ENCODE measurements at places on chromosomes 6 and 20.

GRCh38 chr6:10692965-10693538 lies 1.4 kb downstream of the C6orf52 start:
- DNase-seq = no peak

DNA sequence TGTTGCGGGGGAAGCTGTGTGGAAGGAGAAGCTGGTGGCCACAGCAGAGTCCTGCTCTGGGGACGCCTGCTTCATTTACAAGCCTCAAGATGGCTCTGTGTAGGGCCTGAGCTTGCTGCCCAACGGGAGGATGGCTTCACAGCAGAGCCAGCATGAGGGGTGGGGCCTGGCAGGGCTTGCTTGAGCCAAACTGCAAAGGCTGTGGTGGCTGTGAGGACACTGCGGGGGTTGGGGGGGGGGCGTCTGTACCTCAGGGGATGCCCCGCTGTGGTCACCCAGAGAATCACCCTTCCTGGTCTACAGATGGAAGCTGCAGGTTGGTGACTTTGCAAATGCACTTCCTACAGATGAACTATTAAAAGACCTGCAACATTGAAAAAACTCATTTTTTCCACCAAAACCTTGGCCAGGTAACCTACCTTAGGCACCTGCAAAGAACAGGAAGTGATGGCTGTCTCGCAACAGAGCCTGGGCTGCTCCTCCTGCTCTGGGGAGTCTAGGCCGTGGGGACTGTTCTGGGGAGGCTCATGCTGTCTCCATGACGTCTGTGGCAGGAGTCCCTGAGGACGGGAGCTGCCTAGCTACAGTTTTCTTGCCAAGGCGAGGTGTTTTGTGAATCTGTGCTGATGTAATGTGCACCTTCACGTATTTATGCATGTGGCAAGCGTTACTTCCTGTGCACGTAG lies 7.3 kb downstream of the NPBWR2 start:
- DNase-seq = no peak

DNA sequence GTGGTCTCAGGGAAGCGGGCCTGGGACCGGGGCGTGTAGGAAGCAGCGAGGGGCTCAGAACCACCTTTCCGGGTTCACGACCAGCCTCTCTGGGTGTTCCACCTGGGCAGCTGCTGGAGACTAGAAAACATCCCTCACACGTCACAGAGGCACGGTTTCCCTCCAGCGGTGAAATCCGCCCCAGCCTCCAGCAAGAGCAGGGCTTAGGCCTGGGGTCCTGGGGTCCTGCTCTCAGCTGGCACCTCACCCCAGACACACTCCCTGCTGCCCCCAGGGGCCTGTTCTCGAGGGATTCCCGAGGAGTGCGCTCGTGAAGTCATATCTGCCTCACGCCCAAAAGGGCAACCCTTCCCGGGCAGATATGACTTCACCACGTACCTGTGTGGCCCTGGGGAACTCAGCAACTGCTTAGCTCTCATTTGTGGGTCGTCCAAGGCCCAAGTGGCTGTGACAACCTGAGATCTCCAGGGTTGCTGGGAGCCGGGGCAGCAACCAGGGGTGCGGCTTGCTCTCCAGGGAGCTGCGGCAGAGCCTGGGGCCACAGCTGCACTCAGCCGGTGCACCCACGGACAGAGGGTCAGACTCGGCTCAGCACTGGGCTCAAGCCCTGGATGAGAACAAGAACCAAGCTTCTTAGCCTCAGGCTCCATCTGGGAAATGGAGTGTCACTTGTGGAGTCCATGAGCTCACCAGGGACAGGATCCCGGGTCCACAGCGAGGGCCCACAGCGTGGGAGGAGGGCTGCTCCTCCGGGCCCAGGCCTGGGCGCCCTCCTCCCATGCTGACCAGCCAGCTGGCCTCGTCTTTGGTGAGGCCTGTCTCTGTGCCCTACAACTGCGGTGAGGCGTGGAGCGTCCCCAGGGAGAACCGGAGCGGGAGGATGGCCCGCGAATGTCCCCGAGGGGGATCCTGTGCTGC lies 661 bp downstream of the FNDC11 start:
- DNase-seq = no peak

- DNase-seq = no peak
Measured at GRCh38 chr6:43803055-43803782, 33.2 kb downstream of the VEGFA start.

DNA sequence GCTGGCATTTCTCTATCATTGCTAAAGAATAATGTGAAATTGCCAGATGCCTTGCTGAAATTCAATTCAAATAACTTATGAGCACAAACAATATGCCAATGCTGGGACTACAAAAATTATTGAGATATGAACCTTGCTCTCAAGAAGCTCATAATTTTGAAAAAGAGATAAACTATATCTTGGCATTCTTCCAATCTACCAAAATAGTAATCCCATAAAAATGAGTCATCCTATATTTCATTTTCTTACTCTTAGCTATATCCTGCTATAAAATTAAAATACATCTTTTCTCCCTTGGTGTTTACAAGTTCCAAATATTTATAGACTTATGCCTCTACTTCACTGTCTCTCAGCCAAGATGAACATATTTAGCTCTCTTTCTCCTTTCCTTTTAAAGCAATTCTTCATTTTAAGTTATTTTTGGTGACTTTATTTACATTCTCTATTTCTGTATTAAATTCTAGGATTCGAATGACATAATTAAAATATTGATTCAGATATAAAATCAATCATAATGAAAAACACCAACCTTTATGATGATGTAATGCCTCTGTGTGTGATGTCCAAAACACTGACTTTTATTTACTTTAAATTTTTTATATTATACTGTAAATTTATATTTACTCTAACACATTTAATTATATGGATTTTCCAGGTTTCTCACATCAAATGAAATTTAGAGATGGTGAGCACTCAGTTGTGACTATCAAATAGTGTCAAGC lies 152.6 kb downstream of the CDK19 start:
- DNase-seq = no peak

- no peak for DNase-seq
Measured at GRCh38 chr6:87124074-87124473, 29.2 kb upstream of the CGA start.

GRCh38 chr20:59105581-59105980 lies 58.0 kb upstream of the ZNF831 start:
- no peak for DNase-seq

DNA sequence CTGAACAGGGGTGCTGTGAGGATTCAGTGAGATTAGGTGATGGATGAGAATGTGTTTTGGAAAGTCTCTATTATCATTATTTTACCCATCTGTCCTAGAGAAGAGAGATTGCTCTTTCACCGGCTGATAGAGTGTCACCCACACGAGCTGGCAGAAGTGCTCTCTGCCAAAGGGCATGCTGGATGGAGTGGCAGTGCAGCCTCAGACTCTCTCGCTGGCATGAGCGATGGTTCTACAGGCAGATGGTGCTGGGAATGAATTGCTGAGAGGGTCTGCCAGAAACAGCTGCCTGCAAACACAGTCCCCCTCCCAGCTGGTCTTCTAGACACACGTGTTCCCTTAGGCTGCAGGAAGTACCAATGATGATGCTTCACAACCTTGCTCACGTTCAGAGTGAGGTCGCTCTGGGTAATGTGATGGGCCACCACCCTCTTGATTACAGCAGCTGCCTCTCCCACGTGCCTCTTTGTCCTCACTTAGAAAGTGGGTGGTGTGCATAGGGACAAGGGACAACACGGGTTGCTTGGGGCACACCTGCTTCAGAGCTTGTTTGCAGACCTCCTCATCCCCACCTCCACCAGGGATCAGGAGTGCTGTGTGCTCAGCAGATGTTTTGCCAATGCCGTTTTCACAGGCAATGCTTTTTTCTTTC lies 84.7 kb downstream of the FOXA2 start:
- DNase-seq = no peak

- no peak for DNase-seq
Measured at GRCh38 chr6:75880305-75880704, 131.3 kb downstream of the MYO6 start.

GRCh38 chr6:26445934-26446667 lies 5.8 kb downstream of the BTN3A3 start:
- peak; percentile 29 for DNase-seq

DNA sequence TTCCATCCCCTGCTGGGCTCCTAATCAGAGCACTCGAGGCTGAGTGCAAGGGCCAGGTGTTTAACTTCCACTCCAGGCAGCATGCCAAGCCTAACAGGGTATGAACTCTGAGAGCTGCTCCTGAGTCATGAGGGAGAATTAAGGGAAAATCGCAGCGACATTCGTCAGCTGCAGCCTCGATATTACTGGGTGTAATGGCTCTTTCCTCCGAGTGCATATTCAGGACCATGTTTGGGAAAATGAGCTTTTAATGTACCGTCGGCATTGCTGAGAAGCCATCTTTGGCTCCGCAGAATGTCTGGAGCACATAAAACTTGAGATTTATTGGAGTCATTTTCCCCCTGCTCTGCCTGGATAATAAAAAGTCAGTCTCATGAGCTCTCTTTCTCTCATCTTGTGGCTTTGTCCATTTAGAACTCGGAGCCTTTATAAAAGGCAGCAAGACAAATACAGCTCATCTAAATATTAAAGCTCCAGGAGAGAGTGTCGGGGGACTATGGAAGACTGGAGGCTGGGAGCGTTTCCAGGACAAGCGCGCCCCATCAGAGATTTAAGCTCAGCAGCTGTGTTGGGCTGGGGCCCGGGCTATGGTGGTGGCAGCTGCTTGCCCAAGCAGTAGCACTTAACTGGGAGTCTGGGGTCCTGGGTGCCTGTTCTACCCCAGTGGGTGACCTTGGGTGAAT lies 103.7 kb downstream of the TOX2 start:
- DNase-seq = no peak

GRCh38 chr6:148085631-148086331 lies 256.9 kb upstream of the SASH1 start:
- DNase-seq = no peak

DNA sequence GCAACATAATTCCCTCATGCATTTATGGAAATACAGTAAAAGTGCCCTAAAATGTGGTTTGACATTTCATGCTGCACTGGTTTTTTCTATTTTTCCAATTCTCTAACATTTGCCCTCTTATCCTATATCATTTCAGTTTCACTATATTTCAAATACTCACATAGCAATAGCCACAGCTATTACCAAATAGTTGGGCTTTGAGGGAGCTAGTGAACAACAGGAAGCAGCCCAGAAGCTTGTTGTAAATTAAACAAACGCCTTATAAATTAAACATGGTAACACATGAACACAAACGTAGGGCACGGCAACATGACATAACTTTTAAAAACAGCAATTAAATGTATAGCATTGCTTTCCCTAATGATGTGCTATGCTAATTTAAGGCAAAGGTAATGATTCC lies 469.0 kb downstream of the CDC5L start:
- no peak for DNase-seq

GRCh38 chr6:144462058-144462457 lies 176.9 kb downstream of the UTRN start:
- no peak for DNase-seq

- no peak for DNase-seq
Measured at GRCh38 chr6:148140772-148141557, 201.7 kb upstream of the SASH1 start.

GRCh38 chr6:82607998-82608725 lies 244.5 kb downstream of the TPBG start:
- no peak for DNase-seq

GRCh38 chr6:123803504-123804013 lies at the start of gene NKAIN2:
Gene NKAIN2 (plus strand): TSS chr6:123803865.
- DNase-seq = no peak

- DNase-seq = no peak
Measured at GRCh38 chr6:305371-306206, 13.3 kb downstream of the DUSP22 start.

- DNase-seq = no peak
Measured at GRCh38 chr6:99181174-99181573, 168.3 kb downstream of the FAXC start.

DNA sequence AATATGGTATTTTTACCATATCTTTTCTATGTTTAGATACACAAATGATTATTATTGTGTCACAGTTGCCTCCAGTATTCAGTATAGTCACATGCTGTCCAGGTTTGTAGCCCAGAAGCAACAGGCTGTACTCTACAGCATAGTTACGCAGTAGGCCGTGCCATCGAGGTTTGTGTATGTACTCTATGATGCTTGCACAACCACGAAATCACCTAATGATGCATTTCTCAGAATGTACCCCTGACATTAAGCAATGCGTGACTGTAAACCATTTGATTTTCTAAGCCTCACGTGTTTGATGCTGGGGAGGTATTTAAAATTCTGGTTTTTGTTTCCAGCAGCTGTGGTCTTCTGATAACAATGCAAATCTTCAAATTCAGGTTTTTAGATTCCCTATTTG lies 207.6 kb downstream of the UST start:
- DNase-seq = no peak

GRCh38 chr6:27234576-27234975 lies 12.9 kb upstream of the PRSS16 start:
- DNase-seq = no peak

GRCh38 chr6:149910721-149911151 lies 12.2 kb downstream of the RAET1G start:
- no peak for DNase-seq

- DNase-seq = peak; percentile 35
Measured at GRCh38 chr6:36599791-36600209, 5.6 kb downstream of the SRSF3 start.

- no peak for DNase-seq
Measured at GRCh38 chr20:10487142-10488136, 52.3 kb downstream of the SLX4IP start.

DNA sequence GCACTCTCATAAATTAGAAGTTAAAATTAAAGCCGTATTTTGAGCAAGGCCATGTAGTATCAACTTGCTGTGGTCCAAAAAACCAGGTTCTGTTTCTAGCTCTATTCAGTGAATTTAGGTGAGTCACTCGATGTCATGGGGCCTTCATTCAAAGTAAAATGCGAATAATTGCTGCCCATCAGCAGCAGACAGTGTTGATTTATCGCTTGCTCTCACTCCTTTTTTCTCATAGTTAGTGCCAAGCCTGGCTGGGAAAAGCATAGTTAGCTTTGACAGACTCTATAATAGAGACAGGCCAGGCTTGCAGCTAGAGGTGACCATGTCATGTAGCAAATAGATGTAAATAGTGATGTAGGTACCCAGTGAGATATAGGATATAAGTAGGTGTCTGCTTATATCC lies 136.0 kb downstream of the EDN1 start:
- DNase-seq = no peak

GRCh38 chr6:20681243-20681684 lies 147.0 kb downstream of the CDKAL1 start:
- DNase-seq = no peak

DNA sequence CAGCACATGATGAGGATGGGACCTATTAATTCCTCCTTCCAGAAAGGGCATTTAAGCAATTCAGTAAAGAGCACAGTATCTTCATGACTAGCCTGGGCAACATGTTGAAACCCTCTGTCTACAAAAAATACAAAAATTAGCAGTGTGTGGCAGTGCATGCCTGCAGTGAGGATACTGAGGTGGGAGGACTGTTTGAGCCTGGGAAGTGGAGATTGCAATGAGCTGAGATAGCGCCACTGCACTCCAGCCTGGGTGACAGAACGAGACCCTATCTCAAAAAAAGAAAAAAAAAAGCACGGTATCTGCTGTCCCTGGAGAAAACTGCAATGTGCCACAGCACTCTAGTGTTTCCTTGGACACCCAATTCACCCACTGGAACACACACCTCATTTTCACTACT lies 18.4 kb downstream of the SAMD3 start:
- no peak for DNase-seq

GRCh38 chr6:116446399-116446798 lies 14.8 kb upstream of the CALHM6 start:
- DNase-seq = no peak
